Caco-2 (cell line): ENCODE measurements at places on chromosomes 16 and 17. TPM values are rescaled to one million over a fixed set of nuclear protein-coding genes. Genes with fewer than 3 reads are reported as not detected.

Gene ACSF2
- total RNA-seq, result 135 and 161 TPM in 2 replicates

Gene APOH
- total RNA-seq, result 135 and 139 TPM in 2 replicates

DNA sequence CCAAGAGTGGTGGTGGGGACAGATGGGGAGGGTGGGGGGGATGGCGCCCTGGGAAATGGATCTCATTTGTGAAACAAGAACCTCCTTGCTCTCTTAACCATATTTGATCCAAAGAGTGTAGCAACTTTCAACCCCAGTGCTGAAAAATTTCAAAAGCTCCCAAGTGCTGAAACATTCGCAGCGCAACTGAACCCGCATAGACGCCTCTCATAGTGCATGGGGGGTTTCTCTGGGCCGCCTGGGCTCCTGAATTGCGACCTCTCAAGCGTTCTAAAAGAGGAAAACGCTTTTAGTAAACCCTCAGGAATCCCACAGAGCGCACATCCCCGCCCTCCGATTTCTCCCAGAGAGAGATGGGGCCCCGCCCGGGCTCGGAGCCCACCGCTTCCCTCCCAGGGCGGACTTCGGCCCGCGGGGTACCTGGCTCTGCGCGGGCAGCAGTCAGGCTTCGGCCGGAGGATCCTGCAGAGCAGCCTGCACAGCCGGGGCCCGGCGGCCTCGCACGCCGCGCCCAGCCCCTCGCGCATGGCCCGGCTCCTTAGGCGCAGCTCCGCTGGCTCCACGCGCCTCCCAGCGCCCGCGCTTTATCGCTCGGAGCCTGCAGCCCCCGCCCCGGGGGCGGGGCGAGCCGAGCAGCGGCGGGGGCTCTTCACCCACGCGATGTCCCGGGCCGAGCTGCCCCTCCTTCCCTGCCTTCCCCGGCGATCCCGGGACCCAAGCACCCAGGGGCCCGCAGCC lies 7.0 kb downstream of the NOS2 start:
- peak; percentile 83 for DNase-seq

DNA sequence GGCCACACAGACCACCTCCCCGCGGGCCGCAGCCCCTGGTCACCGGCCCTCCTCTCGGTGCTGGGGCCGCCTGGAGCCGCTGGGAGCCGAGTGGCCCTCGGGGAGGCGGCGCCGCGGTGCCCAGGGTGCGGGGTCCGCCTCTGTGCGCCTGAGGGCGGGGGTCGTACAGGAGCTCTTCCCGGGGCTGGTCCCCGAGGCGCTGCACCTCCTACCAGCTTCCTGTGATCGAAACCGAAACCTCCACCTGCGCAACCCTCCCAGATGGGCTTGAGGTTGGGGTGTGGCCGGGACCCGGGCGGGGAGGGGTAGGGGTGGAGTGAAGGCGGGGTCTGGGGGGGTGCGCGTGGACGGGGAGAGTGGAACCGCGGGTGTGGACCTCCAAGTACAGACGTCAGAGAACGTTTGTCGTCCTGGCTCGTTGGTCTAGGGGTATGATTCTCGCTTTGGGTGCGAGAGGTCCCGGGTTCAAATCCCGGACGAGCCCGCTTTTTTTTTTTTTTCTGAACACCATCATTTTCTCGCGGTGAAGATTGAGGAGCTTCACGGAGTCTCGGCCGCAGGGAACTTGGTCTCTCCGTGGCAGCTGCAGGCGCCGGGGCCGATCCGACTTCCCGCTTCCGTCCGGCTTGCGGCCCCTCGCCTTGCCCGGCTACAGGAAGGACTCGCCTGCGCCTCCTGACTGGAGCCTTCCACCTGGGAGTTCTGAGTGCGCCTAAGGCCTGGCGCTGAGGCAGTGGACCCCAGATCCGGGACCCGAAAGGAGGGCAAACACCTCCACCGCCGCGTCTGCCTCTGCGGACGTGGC lies 23.9 kb downstream of the ZNF213 start:
- peak; percentile 96 for DNase-seq

Gene HBM
- total RNA-seq, result not detected in 2 replicates

DNA sequence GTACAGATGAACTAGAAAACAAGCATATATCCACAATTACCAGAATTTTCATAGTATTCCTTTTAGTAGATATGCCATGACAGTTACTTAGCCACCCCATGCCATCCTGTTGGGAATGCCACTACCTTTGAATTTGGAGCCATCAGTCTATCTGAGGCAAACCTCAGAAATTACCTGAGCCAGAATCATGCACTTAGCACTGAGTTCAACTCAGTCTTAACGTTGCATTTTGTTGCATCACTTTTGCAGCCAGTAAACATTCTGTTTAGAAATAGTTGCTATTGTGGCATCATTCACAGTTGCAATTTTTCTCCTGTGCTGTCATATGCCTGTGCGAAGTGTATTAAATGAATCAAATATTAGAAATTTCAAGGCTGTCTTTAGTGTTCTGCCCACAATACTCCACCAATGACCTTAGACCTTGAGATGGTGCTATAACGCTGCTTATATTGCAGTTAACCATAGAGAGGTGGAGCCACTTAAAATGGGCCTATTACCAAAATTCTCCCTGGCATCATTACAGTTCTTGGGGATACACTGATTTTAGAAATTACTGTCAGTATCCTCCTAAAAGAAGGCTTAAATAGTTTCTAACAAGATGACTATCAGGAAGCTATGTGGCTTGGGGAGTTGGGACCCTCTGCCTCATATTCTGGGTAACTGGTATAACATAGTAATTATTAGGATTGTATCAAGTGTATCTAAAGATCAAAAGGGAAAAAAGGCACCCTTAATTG lies 11.1 kb downstream of the PTRH2 start:
- DNase-seq, result no peak
